ELF-1 (cell line): ENCODE measurements at places on chromosomes 3 and 15.

GRCh38 chr3:140727886-140728285 is 50.0 kb downstream of the TRIM42 start:
- no peak for DNase-seq

- DNase-seq, result no peak
These were observed 1064.5 kb downstream of the ZPLD1 start for GRCh38 chr3:103499132-103499900.

GRCh38 chr15:69929905-69930630 is 167.6 kb downstream of the TLE3 start:
- no peak for DNase-seq

DNA sequence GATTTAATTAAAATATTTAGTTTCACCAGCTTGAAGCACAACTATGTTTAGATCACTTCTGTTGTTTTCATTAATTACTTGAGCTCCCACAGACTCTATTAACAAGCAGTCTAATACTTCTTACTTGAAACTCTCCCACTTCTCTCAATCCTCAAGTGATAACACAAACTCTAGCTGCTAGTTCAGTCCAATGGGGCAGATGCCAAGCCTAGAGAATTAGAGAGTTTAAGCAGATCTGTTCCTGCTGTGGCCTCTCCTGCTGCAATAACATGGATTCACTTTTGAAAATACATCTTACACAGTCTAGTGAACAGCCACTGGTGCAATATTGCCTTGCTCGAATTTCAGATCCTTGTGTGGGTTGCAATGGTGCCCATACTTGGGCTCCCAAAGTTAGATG is 566.4 kb upstream of the SGO1 start:
- no peak for DNase-seq

- no peak for DNase-seq
These were observed 79.9 kb upstream of the ZBTB20 start for GRCh38 chr3:115226844-115227445.

- DNase-seq, result no peak
These were observed 350.8 kb upstream of the C2CD4B start for GRCh38 chr15:62515696-62516395.

DNA sequence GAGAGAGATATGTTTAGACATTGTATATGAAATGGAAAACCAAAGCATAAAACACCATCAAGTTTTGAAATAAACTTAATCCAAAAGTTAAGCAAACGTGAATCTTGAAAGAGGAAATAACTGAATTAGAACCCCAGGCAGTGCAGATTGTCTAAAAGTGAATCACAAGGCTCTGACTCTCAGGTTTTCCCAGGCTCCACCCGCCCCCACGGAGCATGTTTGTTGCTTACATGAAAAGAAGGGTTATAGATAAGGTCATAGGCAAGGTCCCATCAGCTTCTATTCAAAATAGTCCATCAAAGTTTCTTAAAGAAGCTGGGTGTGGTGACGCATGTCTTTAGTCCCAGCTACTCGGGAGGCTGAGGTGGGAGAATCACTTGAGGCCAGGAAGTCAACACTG is 29.0 kb upstream of the SLMAP start:
- DNase-seq, result no peak

GRCh38 chr15:67125589-67126502 is 60.4 kb downstream of the SMAD3 start:
- DNase-seq, result no peak

DNA sequence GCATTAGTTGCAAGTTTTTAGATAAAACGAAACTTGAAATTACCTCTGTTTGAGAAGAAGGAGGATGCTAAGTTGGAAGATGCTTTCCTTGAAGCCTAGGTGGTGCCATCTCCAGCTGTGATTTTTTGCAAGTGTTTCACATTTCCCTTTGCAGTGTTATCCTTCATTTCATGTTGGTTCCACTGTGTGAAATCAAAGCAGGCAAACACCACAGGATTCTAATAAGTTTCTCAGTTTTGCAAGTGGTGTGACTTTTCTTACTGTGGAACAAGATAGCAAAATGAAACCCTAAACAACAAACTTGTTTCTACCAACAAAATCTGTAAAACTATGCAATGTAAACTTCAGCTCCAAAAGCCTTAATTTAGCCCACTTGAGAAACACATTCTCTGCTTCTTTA is 260.9 kb downstream of the OXSM start:
- no peak for DNase-seq

GRCh38 chr3:149395107-149396089 is 17.9 kb upstream of the TM4SF1 start:
- no peak for DNase-seq

- DNase-seq, result no peak
These were observed 28.4 kb downstream of the RASGRP1 start for GRCh38 chr15:38536201-38536676.

- DNase-seq, result no peak
These were observed 153.5 kb upstream of the PPP2R3A start for GRCh38 chr3:135812057-135812456.

DNA sequence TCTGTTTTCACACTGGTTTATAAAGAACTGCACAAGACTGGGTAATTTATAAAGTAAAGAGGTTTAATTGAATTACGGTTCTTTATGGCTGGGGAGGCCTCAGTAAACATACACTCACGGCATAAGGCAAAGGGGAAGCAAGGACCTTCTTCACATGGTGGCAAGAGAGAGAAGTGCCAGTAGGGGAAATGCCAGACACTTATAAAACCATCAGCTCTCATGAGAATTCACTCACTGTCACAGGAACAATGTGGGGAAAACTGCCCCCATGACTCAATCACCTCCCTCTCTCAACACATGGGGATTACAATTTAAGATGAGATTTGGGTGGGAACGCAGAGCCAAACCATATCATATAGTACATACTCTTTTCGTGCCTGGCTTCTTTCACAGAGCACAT is 42.4 kb downstream of the MAP2K1 start:
- DNase-seq, result no peak

DNA sequence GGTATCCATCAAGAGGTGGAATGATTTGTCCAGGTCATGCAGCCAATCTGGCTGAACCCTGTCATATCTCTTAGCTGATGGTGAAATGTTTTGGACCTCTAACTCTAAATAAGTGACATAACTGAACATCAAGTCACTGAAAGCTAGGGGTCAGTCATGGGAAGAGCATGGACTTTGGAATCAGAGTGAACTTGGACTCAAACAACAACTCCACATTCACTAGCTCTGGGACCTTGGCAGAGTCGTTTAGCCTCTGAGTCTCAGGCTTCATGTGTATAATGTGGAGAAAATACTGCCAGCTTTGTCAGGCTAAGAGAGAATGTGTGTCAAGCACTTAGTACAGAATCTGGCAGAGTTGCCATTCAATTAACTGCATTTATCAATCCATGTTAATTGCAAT is 557.8 kb upstream of the CFAP20DC start:
- no peak for DNase-seq

DNA sequence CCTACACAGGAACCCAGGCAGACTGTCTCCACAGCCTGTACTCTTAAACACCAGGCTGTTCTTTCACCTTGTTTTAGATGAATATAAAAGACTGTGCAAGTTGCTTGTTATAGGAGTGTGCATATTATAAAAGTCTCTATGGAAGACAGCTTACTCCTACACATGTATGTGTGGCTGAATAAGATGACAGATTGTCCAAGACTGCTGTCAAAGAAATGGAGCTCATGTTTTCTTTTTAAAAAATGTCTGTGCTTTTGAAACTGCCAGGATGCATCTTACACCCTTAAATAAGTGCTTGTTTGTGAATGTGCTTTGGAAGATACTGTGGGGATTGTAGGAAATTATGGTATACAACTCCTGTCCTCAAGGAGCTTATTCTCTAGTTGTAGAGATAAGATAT is 237.4 kb downstream of the BBX start:
- no peak for DNase-seq

GRCh38 chr3:87320756-87321626 is 44.6 kb upstream of the POU1F1 start:
- peak; percentile 32 for DNase-seq

GRCh38 chr3:193095366-193095765 is 145.7 kb upstream of the PLAAT1 start:
- no peak for DNase-seq

- DNase-seq, result no peak
These were observed 66.2 kb upstream of the UBE2E1 start for GRCh38 chr3:23739536-23739935.

DNA sequence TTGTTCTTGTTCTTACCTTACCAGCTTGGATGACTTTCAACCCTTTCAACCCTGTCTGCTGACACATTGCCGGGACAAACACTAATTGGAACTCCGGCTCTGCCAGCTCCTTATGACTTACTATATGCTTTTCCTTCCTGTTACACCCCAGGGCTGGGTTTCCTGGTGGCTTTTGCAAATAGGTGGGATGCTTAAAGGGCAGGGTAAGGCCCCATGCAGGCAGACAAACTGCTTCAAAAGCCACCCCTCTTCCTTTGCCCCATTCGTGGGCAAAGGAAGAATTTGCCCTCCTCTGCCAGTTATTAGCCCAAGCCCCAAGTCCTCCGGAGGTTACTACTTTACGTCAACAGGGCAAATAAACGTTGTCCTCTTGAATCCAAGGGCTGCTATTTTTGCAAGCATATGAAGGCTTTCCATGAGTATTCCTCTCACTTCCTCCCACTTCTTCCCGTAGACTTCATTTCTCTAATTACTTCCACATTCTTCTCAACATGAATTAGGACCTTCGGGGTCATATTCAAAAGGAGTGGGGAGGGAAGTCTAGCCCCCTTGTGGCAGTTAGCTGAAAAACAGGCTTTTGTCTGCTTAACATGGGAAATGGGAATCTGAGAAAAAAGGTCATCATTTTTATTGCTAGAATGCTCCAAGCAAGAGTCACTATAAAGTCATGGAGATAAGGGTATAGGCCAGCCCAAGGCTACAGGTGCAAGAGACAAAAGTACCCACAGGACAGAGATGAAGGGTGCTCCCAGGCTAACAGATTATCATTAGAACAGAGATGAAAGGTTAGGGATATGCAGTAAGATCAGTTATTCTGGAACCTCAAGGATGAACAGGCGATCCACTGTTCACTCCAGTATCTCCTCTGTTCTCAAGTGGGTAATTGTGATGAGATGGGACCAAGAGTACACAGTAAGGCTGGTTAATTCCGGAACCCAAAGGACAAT is 56.3 kb upstream of the FSTL1 start:
- peak; percentile 52 for DNase-seq

GRCh38 chr3:101379658-101380376 is 59.4 kb upstream of the IMPG2 start:
- no peak for DNase-seq

DNA sequence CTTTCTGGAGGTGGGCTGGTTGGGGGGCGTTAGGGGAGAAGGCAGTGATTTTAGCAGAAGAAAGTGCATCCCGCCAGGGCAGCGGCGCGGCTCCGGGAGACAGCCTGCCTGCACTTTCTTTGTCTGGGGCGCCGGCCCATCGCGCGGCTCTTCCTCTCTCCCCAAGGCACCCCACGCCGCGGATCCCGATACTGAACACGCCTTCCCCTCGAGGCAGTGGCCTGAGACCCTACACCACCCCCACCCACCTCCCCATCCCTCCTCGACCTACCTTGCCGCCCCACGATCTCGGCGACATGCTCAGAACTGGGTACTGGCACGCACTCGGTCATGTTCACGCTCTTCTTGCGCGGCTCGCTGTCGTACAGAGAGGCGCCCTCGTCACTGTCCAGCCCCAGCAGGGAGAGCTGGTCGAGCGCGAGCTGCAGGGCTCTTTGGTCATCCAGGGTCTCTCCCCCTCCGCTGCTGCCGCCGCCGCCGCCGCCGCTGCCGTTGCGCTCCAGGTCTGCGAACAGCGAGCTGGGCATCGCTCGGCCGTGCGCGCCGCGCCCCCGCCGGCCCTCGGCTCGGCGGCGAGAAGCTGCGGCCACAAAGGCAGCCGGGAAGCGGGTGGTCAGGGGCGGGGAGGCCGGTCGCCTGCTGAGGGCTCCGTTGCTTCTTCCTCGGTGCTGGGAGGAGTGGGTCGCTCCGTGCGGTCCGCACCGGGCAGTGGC is 483 bp downstream of the MEX3B start:
- peak; percentile 69 for DNase-seq

- peak; percentile 51 for DNase-seq
These were observed 64.4 kb upstream of the PPARG start for GRCh38 chr3:12224181-12225147.

DNA sequence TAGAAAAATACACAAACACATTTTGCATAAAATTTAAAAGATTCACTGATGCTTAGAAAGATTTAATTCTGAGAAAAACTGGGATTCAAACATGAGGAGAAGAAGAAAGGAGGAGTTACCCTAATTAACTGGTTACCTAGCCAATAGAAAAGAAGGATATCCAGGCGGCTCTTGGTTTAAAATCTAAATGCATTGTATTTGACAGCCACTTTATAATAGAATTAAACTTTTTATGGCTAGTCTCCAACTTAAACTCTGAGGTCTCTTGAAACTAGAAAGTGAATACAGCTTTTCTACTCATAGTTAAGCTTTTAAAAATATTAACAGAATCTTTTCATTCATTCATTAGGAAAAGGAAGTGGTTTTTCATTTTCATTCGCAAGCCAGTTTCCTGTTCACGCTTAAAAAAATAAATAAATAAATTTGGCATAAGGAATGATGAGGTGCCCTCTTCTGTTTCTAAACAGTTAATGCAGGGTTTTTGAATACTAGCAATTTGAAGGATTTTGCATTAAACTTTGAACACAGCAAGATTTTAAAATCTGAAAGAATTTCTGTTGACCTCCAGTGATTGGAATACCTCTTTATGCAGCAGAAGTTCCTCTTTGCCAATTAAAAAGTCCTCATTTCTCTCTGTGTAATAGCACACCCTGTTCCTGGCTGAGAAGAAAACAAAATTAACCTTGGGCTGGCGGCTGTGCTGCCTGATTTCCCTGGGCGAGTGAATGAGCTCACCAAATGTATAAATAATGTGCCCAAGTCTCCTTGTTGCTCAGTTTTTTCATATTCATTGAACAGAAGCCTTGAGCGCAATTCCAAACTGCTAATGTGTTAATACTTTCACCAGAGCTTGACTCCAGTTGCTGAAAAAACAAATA is 105.1 kb downstream of the ZMAT3 start:
- DNase-seq, result no peak

GRCh38 chr15:67137319-67137718 is 71.9 kb downstream of the SMAD3 start:
- no peak for DNase-seq

- no peak for DNase-seq
These were observed 40.7 kb upstream of the VILL start for GRCh38 chr3:37949866-37950265.

DNA sequence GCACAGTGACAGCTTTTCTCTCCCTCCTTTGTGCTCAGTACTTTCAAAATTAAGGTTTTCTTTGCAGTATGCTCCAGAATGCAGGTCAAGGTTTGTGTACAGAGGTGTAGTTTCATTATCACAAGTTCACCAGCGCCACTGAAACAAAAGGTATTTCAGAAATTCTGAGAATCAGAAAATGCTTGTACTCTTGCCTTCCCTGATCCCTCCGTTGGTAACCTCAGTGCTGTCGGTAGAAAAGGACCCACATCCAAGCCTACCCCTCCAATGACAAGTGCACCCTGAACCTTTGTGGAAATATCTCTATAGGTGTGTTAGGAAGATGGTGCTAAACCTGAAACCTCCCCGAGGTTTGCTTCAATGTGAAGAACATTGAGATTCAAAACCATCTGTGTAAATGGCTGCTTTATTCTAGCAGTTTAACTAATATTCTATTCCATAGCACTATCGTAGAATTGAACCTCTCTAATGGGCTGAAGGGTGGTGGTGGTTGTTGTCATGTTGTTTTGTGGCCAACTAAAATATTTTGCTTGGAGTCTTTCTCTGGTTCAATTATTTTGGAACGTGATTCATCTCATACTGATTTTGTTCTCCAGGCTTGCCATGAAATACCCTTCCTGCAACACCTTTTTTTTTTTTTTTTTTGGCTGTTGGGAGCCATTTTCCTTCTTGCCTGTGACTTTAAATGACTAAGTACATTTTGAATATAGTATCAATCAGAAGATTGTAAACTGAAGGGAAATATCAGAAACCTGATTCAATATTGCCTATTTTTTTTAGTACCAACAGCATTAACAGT is 20.7 kb downstream of the ZBTB38 start:
- no peak for DNase-seq
